Osteocyte (in vitro differentiated cells): ENCODE measurements at places on chromosomes 6 and 20. TPM values are rescaled to one million over a fixed set of nuclear protein-coding genes. Genes with fewer than 3 reads are reported as not detected.

Gene POFUT1
- 49.5 and 52.7 TPM in 2 replicates for total RNA-seq

Gene TPBG
- 44.1 and 47.1 TPM in 2 replicates for total RNA-seq

Gene OR2B6
- total RNA-seq, result not detected in 2 replicates

Gene TFAP2C
- 92.9 and 97.8 TPM in 2 replicates for total RNA-seq

Gene NT5E
- total RNA-seq, result 193 and 197 TPM in 2 replicates

Gene FAM210B
- total RNA-seq, result 46.9 and 50.6 TPM in 2 replicates

Gene FYN
- 121 and 142 TPM in 2 replicates for total RNA-seq

Gene BTN1A1
- not detected in 2 replicates for total RNA-seq

Gene SYNJ2
- 94.5 and 95.4 TPM in 2 replicates for total RNA-seq

Gene EPHA7
- 418 and 424 TPM in 2 replicates for total RNA-seq

Gene CASS4
- 0.13 TPM in 1 of 2 replicates, not detected in the other for total RNA-seq

Gene TINAG
- not detected in 2 replicates for total RNA-seq

Gene IMPG1
- not detected in 2 replicates for total RNA-seq

DNA sequence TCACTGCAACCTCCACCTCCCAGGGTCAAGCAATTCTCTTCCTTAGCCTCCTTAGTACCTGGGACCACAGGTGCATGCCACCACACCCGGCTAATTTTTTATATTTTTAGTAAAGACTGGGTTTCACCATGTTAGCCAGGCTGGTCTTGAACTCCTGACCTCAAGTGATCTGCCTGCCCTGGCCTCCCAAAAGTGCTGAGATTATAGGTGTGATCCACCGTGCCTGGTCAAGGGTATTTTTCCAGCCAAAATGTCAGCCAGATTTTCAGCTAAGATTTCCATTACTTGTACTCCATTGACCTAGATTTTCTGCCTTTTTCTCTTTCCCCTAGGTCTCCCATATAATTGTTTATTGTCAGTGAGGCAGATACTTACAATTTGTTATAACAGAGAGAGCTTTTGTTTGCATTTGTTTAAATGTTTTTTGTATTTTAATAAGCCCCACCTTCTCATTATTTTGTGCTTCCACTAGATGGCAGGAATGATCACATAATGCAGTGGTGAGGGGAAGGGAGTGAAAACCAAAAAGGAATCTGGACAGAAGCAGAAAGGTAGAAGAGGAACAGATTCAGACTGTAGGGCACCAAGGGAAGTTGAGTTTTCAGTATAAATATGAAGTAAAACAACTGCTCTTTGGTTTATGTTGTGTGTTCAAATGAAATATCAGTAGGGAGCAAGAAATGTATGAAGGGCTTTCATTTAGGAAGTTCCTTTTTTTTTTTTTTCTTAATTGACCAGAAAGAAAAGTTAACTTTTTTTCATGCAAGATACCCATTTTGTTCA lies 29.7 kb downstream of the RPF2 start:
- DNase-seq, result no peak

DNA sequence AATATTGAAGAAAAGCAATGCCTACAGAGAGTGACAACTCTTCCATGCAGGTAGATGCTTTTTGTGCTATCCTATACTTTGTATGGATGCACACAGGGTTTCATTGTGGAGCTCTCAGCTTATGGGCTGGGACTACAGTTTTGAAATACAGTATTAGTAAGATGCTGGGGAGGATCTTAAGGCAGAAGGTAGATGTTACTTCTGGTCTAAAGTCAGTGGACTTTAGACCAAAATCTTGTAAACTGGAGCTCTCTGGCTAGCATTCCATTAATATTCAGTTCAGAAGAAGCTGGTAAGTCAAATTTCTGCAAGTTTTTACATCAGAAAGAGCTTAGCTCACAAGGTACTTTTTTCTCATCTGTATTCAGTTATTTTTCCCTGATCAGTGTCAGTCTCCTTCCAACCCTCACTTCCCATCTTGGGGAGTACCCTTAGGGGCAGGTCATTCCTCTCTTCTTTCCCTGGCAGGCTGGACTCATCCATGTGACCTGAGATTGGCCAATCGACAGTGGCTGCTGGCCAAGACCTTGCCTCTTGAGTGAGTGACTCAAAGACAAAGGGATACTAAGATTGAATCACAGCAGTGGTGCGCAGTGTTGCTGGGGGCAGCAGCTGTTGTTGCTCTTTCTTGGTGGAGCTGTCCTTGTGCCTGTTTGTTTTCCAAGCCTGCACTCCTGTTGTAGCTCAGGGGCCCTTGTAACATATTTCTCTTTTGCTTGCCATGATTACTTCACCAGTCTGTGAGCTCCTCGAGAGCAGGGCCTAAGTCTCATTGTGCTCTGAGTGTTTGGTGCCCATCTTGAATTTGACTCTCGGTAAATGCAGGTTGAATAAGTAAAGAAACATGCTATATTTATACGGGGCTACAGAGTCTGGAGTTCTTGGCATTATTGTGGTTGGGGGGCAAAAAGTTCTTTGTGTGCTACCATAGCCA lies 2.8 kb upstream of the PHF20 start:
- DNase-seq, result peak; percentile 87

GRCh38 chr6:75379536-75379935 lies 94.9 kb upstream of the TMEM30A start:
- DNase-seq, result no peak

GRCh38 chr6:76612954-76613353 lies 540.5 kb upstream of the IMPG1 start:
- no peak for DNase-seq

- DNase-seq, result no peak
Measured at GRCh38 chr6:29864037-29864810, 36.6 kb downstream of the HLA-G start.

- peak; percentile 59 for DNase-seq
Measured at GRCh38 chr6:44512868-44513741, 125.6 kb downstream of the CDC5L start.

DNA sequence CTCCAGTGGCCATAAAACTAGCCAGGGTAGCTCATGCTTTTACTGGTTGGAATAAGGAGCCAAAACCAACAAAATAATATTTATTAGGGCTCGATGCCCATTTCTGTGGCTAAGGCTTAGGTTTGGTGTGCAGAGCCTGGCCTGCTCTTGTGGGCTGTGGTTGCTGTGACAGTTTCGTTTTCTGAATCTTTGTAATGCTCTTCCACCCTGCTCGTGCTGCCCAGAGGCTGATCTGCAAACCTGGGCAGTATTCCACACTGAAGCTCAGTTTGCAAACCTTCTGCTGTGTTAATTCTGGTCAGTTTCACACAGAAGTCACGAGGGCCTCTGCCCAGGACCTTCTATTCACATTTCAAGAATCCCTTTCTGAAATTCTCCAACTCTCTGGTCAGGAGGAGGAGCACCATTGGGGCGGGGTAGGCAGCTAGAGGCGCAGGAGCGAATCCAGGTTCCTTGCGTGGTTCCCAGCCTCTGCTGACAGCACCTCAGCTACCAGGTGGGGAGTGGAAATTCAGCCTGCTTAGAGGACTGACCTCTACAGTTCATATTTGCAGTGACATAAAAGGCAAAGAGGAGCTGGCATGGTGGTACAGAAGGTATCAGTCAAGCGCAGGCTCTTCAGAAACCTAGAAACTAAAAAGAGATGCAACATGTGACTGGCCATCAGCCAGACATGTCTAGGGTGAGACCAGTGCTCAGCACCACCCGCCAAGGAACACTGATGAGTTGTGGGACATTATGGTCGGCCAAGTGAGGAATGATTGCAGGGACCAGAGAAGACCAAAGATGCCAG lies 14.3 kb upstream of the C20orf144 start:
- DNase-seq, result no peak

DNA sequence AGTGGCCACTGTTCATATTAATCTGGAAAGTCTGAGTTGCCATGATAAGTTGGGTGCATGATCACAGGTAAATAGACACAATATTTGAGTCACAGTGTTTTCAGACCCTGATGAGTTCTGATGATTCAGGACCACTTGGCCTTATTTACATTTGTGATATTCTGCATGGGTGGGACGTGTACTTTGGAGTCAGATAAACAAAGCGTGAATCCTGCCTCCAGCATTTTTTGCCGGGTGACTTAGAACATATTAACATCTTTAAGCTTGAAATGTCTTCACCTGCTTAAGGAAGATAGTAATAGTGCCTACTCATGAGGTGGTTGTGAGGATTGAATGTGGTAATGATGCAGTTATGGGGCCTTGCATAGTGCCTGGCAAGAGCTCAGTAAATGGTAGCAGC lies 995.1 kb downstream of the KIF16B start:
- no peak for DNase-seq

GRCh38 chr20:58416835-58417234 lies 27.8 kb downstream of the VAPB start:
- DNase-seq, result no peak

GRCh38 chr20:1845701-1846100 lies 49.5 kb upstream of the SIRPA start:
- DNase-seq, result no peak

GRCh38 chr6:149699150-149699549 lies 18.8 kb downstream of the LATS1 start:
- DNase-seq, result no peak

DNA sequence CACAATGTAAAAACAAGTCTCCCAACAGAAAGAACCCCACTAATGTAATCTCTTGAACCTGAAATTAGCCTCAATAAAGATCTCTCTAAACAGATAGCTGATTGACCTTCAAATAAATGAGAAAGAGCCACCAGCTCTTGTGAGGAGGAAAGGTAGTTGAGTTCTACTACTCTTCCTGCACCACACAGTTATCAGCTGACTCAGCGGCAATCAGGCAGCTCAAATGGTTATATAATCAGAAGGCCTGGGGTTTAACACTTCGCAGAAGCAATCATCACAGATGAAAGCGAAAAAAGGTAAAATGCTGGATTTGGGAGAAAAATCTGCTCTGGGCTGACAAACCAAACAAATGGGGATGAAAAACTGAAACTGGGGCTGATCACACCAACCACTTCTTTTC lies 91.8 kb downstream of the CHD6 start:
- DNase-seq, result no peak

GRCh38 chr6:33712914-33713313 lies 1.4 kb upstream of the UQCC2 start:
- no peak for DNase-seq

GRCh38 chr6:10824819-10825218 lies 13.5 kb downstream of the MAK start:
- DNase-seq, result no peak

DNA sequence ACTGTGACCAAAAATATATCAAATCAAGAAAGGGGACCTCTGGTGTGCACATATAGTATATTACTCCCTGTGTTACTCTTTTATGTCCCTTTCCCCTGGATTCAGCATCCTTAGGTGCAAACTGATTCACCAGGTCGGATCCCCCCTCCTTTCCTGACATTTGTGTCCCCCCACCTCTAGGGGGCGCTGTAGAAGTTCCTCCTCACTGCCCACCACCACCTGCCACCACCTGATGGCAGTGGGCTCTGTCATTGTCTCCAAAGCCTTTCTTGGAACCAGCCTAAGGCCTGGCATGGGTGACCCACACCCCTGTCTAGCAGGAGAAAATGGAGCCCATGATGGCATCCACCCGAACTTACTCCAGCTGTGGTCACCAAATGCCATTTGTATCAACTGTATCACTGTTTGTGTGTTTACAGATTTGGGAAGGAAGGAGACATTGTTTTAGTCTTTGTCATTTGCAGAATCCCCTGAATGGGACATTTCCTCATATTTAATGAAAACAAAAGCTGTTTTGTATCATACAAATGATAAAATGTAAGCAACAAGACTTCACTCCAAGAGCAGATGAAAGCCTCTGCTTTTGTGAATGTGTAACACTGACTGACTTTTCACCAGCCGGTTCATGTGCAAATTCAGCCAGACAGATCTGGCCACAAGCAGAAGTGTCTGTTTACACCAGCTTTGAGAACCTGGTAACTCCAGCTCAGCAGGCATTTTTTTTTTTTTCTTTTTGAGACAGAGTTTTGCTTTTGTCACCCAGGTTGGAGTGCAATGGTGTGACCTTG lies 66.2 kb downstream of the ARMC2 start:
- no peak for DNase-seq

DNA sequence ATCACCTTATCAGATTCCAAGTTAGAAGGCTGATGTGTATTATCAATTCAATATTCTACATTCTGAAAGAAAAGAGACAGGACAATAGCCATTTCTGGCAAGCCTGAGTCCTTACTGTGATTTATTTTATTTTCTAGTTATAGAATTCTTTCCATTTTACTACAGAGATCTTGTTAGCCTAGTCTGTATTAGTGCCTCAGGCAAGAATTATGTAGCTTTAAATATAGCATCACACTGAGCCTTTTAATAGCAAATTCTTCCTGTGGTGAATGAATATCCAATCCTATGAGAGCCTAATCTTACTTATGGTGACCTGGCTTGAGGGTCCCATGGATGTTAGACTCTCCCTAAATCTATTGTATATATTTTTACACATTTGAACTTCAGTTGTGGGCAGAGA lies 732.8 kb upstream of the CITED2 start:
- DNase-seq, result no peak

DNA sequence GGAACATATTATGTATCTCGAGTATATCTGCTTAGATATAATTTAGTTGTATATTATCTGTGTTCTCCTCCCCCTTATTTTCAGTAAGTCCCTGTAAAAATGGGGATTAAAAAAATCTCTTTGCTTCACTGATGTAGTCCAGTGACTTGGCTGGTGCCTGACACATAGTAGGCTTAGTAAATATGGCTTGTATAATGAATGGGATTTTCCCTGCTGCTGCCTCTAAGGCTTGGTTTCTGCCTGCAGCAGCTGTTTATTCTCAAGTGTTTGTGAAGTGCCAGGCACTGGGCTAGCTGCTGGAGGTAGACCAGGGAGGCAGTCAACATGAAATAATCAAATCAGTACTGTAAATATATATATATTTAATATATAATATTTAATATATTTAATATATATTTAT lies 1.6 kb upstream of the ZFP64 start:
- no peak for DNase-seq

GRCh38 chr20:45892049-45892825 lies 1.1 kb downstream of the CTSA start:
- DNase-seq, result no peak

- no peak for DNase-seq
Measured at GRCh38 chr6:133314947-133315346, 73.8 kb downstream of the EYA4 start.

- no peak for DNase-seq
Measured at GRCh38 chr6:33091957-33092356, 16.2 kb downstream of the HLA-DPB1 start.

GRCh38 chr6:5054245-5054873 lies 30.8 kb upstream of the PPP1R3G start:
- DNase-seq, result no peak

DNA sequence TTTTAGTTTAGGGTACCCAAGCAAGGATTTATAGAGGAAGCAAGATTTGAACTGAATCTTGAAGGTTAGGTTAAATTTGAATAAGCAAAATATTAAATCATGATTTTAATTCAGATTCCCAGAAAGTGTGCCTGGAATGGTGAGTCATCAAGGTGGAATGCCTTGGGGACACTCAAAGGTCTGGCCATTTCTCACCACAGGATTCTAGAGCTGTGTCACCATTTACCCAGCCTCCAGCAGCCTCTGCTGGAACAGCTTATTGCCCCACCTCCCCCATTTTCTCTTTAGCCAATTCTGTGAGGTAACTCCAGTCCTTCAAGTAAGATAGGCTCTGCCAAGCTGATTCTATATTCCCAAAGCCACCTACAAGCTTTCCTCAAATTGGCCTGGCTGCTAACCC lies 181.4 kb downstream of the SIM1 start:
- no peak for DNase-seq
